DMS79 (cell line): ENCODE measurements at places on chromosomes 7 and 10.

DNA sequence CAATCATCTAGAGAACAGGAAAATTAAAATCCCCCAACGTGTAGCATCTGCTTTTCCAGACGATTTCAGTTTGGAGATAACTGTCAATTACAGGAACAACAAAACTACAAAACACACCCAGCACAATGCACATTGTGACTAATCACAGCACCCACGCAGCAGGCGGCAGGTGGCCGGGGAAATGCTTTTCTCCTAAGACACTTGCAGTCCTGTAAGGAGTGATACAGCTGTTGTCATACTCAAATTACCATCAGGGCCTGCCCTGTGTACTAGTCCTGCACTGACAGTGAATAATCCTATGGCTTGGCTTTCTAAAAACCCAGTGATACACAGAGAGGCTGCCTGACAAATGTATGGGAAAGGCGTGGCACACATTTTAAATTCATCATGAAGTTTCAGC is 37.8 kb downstream of the COBL start:
- DNase-seq = no peak

DNA sequence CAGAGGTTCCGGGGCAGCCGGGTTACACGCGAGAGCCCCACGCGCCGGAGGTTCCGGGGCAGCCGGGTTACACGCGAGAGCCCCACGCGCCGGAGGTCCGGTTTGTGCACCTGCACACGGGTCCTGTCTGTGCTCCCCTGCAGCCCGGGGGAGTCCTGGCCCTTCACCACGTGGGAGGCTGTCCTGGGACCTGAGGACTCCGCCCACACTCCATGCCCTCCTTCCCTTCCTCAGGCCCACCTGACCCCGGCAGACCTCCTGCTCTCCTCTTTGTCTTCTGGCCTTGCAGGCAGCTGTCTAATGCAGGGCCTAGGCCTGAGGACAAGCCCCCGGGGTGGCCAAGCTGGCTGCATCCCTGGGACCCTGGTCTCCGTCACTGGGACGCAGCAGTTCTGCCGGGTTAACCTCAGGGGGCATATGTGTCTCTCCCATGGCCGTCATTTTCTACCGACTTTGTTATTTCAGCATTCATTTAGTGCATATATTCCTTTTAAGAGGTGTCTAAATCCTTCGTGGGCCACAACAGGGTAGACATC is 374.6 kb downstream of the DNAJB6 start:
- DNase-seq = no peak

DNA sequence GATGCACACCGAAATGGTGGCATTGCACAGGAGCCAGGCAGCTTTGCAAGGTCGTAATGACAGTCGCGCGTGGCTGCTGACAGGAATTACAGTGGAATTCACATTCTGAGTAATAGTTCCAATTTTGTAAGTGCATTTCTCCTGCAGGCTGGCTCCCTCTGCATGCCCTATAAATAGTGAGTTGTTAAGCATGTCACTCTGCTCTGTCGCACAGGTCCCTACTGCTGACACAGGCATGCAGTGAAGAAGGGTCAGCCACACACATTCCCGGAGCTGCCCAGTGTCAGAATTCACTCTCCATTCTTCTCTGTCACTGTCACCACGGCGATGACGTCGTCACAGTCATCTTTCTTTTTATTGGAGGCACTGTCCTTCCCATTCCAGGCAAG is 49.2 kb upstream of the SHH start:
- no peak for DNase-seq

- no peak for DNase-seq
These were observed 34.4 kb downstream of the AGR3 start for GRCh38 chr7:16847381-16847860.

GRCh38 chr7:82530361-82530760 is 86.8 kb upstream of the CACNA2D1 start:
- DNase-seq = no peak

DNA sequence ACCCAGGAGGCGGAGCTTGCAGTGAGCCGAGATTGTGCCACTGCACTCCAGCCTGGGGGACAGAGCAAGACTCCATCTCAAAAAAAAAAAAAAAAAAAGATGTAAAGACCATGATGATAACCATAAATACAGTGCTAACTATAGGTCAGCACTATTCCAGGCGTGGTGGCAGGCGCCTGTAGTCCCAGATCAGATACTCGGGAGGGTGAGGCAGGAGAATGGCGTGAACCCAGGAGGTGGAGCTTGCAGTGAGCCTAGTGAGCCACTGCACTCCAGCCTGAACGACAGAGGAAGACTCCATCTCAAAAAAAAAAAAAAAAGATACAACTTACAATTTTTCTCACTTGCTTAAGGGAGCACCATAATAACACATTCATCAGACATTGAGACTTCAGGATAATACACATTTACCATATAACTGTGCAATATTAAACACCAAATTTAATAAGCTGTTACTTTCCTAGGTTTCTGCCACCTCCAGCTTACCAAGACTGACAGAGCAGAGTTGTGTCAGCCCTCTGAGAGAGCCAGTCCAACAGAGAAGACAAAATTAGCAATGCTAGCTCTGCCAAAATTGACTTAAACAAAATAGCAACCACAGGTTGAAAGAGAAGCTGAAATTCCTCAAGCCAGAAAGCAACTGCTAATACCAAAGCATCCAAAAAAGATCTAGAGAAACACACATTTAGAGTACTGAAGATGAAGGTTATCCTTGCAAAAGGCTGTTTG is 8.2 kb downstream of the DNA2 start:
- no peak for DNase-seq

- DNase-seq = no peak
These were observed 142.2 kb downstream of the EMX2 start for GRCh38 chr10:117684672-117685211.

DNA sequence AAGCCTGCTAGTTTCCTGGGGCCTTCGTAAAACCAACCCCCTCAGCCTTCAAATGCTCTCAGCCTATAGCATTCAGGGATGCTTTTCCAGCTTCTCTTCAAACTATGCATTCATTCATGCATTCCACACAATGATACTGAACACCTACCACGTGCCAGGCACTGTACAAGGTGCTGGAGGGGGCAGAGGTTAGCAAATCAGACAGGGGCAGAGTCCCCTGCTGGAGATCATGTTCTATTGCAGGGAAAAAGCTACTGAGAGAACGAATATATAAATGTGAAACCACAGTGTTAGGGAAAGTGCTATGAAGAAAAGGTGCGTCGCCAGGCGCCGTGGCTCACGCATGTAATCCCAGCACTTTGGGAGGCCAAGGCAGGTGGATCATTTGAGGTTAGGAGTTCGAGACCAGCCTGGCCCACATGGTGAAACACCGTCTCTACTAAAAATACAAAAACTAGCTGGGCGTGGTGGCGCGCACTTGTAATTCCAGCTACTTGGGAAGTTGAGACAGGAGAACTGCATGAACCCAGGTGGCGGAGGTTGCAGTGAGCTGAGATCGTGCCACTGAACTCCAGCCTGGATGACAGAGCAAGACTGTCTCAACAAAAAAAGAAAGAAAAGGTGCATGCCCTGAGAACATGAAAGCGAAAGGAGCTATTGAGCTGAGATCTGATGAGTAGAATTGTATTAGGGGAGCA is 64.6 kb upstream of the CALN1 start:
- DNase-seq = no peak
